Activated naive CD8-positive, alpha-beta T cell treated with anti-CD3 and anti-CD28 coated beads, Interleukin-2, amount 10 ng/mL, durations not matched to agents 7 days and 5 days (primary cell): ENCODE measurements at places on chromosomes 11 and 22. TPM values are rescaled to one million over a fixed set of nuclear protein-coding genes. Genes with fewer than 3 reads are reported as not detected.

TMEM86A gene
- total RNA-seq = 1.7 TPM

MAPK8IP1 gene
- total RNA-seq = 0.86 TPM

NDUFS8 gene
- 117 TPM for total RNA-seq

UBASH3B gene
- total RNA-seq = 40.7 TPM

TRIM49 gene
- total RNA-seq = not detected

EFCAB6 gene
- total RNA-seq = 0.37 TPM
